Glomerular endothelial cell (primary cell): ENCODE measurements at places on chromosomes 5 and 9. TPM values are rescaled to one million over a fixed set of nuclear protein-coding genes. Genes with fewer than 3 reads are reported as not detected.

ORM2 gene
- total RNA-seq, result not detected in 2 replicates

BHMT2 gene
- 0.76 TPM in 1 of 2 replicates, not detected in the other for total RNA-seq

OR1J2 gene
- not detected in 2 replicates for total RNA-seq

CCNO gene
- total RNA-seq, result 0.10 and 0.70 TPM in 2 replicates

FBXO38 gene
- total RNA-seq, result 34.8 and 38.2 TPM in 2 replicates

ADGRD2 gene
- not detected in 2 replicates for total RNA-seq

PTPN3 gene
- 1.8 and 3.6 TPM in 2 replicates for total RNA-seq

ACER2 gene
- total RNA-seq, result 7.3 and 20.1 TPM in 2 replicates

GNPDA1 gene
- 75.5 and 130 TPM in 2 replicates for total RNA-seq

ELOVL7 gene
- 0.73 TPM in 1 of 2 replicates, not detected in the other for total RNA-seq

STPG3 gene
- not detected in 2 replicates for total RNA-seq

INSL6 gene
- total RNA-seq, result not detected in 2 replicates

CTSV gene
- total RNA-seq, result 0.19 and 1.6 TPM in 2 replicates

SHOC1 gene
- 0.06 TPM in 1 of 2 replicates, not detected in the other for total RNA-seq

ADRB2 gene
- 0.70 and 2.5 TPM in 2 replicates for total RNA-seq

TMEM252 gene
- not detected in 2 replicates for total RNA-seq

ANKRD55 gene
- total RNA-seq, result 0.47 and 1.2 TPM in 2 replicates

LCN10 gene
- not detected in 2 replicates for total RNA-seq

NTRK2 gene
- 0.35 and 0.97 TPM in 2 replicates for total RNA-seq

ESM1 gene
- 188 and 285 TPM in 2 replicates for total RNA-seq

CYSRT1 gene
- 0.41 and 0.78 TPM in 2 replicates for total RNA-seq

PCDHGB1 gene
- 0.82 and 2.3 TPM in 2 replicates for total RNA-seq

SLIT3 gene
- total RNA-seq, result 1.3 and 7.4 TPM in 2 replicates

SPATA24 gene
- total RNA-seq, result 4.8 and 9.5 TPM in 2 replicates

PLCXD3 gene
- not detected in 2 replicates for total RNA-seq

SLC4A9 gene
- total RNA-seq, result 0.06 TPM in 1 of 2 replicates, not detected in the other

HTR4 gene
- not detected in 2 replicates for total RNA-seq

CD180 gene
- total RNA-seq, result not detected in 2 replicates

FBN2 gene
- total RNA-seq, result 21.4 and 41.2 TPM in 2 replicates

EQTN gene
- total RNA-seq, result not detected in 2 replicates

AJM1 gene
- 0.48 and 1.6 TPM in 2 replicates for total RNA-seq

SVEP1 gene
- total RNA-seq, result 0.05 and 0.06 TPM in 2 replicates

ADAM19 gene
- 68.7 and 161 TPM in 2 replicates for total RNA-seq

PLPP7 gene
- total RNA-seq, result 3.3 and 4.4 TPM in 2 replicates

RAB3C gene
- total RNA-seq, result 1.4 and 4.2 TPM in 2 replicates

MSMP gene
- 1.6 and 7.9 TPM in 2 replicates for total RNA-seq

GABBR2 gene
- total RNA-seq, result 1.0 and 3.3 TPM in 2 replicates

NOL6 gene
- total RNA-seq, result 23.5 and 24.0 TPM in 2 replicates

STOML2 gene
- total RNA-seq, result 111 and 129 TPM in 2 replicates
